ENCODE measurements at places on chromosomes 12 and 14.

- no peak for DNase-seq
Observed at GRCh38 chr12:111291357-111291756, 77.5 kb downstream of the PHETA1 start.

DNA sequence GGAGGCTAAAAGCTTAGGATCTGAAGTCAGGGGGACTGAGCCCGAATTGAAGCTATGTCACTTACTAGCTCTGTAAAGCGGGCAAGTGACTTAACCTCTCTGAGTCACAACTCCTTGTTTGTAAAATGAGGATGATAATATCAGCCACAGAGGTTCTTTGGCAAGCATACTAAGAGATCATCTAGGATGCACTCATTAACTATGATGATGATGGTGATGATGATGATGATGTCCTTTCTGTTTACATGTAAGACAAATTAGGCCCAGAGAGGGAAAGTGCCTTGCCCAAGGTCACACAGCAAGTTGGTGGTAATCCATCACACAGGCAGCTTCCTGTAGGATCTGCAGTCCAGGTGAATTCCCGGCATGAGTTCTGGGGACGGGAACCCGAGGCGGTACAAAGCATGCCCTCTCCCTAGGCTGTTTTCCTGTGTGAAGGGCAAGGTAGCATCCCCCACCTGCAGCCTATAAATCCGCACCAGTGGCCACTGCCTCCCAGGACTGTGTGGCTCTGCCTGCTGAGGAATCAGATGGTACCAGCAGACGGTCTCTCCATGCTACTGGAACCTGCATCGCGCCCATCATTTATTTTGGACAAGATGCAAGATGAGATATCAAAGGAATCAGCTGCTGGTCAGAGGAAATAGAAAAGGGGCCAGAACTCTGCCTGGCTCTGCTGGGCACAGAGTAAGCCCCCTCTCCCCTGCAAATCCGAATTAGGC lies 55.2 kb downstream of the MAP1LC3B2 start:
- no peak for DNase-seq

- no peak for DNase-seq
Observed at GRCh38 chr12:109056891-109057290, 4.5 kb downstream of the USP30 start.

GRCh38 chr12:54411391-54412241 lies 7.5 kb downstream of the ITGA5 start:
- peak; percentile 98 for DNase-seq

- DNase-seq: peak; percentile 54
Observed at GRCh38 chr14:99945732-99946651, 119.2 kb upstream of the EVL start.

GRCh38 chr12:85322715-85323114 lies 42.7 kb downstream of the ALX1 start:
- DNase-seq: no peak

DNA sequence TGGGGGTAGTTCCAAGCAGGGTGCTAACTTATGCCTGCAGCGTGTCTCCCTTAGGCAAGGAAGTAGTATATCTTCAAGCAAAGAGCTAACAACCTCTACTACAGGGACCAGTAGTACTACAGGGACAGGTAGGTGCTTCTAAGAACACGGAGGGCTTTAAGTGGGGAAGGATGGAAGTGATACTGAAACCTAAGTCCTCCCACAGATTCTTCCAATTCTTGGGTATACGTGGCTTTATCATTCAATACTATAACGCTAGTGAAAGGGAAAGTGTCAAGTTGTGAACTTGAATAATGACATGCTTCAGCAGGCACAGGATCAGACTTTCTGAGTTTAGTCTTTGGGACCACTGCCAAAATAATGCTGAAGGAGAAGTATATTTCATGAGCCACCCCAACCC lies 241.7 kb downstream of the CEP128 start:
- DNase-seq: no peak

DNA sequence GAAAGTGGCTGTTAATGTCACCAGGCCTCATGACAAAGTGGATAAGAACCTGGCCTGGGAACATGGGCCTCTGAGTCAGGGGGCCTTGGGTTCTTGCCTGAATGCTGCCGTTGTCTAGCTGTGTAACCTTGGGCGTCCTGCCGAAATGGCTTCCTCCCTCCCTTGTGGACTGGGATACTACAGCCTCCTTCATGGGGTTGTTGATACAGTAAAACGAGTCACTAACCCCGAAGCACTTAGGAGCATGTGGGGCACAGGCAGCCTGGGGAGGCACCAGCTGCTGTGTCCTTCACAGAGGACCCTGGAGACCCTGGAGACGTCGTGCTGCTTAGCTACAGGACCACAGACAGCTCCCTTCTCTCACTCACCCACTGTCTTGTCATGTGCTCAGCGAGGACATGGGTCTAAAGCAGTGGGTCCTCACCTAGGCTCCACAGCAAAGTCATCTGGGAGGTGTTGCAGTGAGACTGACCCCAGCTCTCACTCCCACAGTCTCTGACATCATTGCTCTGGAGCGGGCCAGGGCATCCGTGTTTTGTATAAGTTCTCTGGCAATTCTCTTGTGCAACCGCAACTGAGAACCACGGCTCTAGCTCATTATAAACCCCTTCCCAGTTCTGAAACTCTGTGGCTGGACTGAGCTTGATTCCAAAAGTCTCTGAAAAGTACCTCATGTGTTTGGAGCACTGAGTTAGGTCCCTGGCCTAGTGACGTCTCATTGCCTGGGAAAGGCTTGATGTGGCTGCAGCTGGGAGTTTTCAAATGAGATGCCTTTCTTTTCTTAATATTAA lies 42.1 kb downstream of the SERPINA3 start:
- DNase-seq: no peak

GRCh38 chr14:69816216-69816615 lies 19.2 kb upstream of the SLC10A1 start:
- no peak for DNase-seq

DNA sequence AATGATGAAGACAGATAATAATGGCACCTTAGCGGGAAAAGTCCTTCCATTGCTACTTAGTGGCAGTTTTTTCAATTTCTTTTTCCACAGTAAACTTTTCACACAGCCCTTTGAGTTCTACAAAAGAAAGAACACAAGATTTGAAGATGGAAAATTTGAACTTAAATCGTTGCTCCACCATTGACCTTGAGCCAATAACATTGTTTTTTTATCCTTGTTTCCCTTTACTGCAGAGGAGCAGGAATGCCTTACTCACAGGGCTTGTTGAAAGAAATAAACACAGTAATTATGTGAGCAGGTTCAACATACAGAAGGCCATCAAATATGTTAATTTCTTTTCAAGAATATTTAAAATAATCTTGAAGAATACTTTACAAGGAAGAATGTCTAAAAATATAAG lies 181.5 kb upstream of the KRR1 start:
- no peak for DNase-seq

GRCh38 chr12:3718100-3718499 lies 34.8 kb downstream of the CRACR2A start:
- peak; percentile 69 for DNase-seq

GRCh38 chr14:90349739-90350138 lies 18.0 kb upstream of the NRDE2 start:
- DNase-seq: peak; percentile 51

DNA sequence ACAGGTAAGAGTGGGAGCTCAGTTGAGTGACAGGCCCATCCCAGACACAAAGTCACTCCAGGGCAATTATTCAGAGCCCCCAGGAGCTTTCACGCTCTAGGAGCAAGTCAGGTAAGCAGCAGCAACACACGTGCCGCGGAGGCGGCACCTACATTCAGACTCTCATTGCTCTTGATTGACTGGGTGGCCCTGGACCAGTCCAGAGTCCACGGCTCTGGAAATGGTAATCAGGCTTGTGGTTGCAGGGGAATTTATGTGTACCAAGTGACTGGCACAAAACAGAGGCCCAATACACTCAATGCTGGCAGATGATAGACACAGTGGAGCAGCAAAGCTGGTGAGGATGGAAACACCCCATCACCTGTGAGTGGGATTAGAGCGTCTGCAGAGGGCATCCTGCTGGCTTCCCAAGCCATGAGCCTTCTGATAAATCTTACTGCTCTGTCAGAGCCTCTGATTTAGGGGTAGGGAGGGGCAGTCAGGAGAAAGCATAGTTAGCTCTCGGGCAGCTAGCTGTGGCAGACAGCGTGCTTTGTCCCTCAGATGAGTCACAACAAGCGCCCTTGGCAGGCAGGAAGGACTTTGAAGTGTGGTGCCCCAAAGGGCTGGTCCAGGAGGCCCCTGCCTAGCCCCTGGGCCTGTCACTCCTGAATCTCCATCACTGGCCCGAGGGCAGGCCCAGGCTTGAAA lies 344.7 kb downstream of the CACNA1C start:
- no peak for DNase-seq

DNA sequence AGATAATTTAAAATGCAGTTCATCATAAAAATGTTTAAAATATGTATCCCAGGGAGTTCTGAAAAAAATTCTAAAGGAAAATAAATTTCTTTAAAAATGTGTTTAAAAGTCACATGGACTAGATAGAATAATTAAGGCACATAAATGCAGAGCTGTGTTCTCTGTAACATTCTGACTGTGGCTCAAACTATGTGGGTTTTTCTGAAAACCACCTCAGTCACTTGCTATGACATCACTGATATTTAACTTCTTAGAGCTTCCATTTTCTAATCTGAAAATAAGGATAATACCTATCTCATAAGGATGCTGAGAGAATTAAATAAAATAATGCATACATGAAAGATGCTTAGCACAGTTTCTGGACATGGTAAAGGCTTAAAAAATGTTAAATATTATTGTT lies 107.3 kb downstream of the SLC41A2 start:
- no peak for DNase-seq
